ENCODE measurements at places on chromosomes 1 and 21. TPM values are rescaled to one million over a fixed set of nuclear protein-coding genes. Genes with fewer than 3 reads are reported as not detected.

DNA sequence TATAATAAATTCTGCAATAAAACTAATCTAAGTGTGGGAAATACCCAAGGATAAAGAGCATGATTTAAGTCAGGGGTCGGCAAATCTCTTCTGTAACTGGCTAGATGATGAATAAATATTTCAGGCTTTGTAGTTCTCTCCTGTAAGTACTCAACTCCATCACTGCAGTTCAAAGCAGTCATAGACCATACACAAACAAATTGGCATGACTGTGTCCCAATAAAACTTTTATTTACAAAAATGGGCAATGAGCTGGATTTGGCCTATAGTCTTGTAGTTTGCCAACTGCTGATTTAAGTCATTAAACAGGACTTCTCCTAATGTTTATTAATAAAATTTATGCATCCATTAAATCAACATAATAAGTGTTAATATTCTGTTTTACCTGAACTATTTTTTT, 49.4 kb downstream of the EDEM3 start:
- no peak for DNase-seq

- no peak for DNase-seq
Measured at GRCh38 chr1:16174886-16175598, 19.2 kb upstream of the EPHA2 start.

Gene NDUFS5
- 208 TPM for total RNA-seq

- no peak for DNase-seq
Measured at GRCh38 chr1:162500805-162501204, 3.2 kb downstream of the UHMK1 start.

- no peak for DNase-seq
Measured at GRCh38 chr1:100188617-100189016, 10.6 kb upstream of the LRRC39 start.

DNA sequence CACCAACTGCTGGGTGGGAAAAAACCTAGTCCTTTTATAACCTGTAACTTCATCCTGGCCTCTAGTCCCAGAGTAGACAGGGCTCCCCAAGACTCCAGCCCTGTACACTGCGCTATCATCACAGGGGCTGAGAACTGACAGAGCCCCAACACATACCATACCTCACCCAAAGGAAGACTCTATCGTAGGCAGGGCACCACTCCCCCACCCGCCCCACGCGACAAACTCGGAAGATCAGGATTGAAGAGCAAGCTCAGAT, 15.8 kb downstream of the INPP5B start:
- peak; percentile 67 for DNase-seq

DNA sequence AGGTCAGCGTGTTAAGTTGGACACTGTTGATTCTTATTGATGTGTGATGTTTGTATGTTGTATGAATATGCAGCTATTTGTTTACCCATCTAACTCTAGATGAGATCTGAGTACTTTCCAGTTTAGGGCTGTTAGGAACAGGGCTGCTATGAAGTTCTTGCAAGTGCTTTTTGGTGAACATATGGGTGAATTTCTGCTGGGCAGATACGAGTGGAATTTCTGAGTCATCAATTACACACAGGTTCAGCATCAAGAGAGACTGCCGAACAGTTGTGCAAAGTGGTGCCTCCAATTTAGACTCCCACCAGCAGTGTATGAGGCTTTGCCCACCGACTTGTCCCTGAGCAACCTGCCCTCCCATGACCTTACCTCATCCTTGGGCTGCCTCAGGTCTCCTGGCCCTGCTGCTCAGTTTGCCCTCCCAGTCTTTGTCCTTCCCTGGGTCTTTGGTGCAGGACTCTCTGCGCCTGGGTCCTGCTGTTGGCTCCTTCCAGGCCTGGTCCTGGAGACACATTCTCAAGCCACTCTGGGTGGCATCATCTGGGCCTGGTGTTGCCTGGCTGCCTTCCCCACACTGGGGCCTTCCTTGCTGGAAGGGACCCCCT, 343.6 kb downstream of the PTPRU start:
- DNase-seq: no peak

Gene STUM
- 6.8 TPM for total RNA-seq

Gene SEMA4A
- total RNA-seq: 5.8 TPM

DNA sequence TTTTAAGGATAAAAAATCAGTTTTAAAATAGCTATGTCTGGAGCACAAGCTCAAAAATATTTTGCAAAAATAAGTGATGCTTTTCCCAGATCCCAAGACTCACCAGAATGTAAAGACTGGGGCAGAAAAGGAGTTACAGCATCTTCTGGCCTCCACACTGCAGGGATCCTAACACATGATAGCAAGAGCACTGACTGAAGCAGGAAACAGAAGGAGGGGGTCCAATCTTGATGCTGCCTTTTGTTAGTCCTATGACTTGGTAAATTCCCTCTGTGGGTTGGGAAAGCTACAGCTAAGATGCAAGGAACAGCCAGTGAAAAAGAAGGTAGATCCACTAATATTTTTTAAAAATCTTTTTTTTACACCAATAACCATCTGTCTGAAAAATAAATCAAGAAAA, 54.2 kb upstream of the TNR start:
- DNase-seq: no peak

DNA sequence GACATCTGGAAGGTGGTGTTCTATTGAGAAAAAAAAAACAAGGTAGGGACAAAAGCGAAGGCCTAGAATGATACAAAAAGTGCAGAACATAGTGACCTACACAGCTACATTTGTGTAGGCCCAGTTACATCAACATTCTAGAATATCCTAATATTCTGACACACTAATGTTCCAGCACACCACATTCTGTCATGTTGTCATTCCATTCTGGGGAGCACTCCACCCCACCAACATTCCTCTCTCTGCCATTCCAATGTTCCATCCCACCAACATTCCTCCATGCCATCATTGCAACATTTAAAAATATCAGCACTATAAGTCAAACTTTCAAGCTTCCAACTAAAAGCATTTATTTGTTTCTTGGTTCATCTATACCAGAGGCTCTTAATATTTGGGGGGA, 28.5 kb downstream of the COA7 start:
- no peak for DNase-seq

DNA sequence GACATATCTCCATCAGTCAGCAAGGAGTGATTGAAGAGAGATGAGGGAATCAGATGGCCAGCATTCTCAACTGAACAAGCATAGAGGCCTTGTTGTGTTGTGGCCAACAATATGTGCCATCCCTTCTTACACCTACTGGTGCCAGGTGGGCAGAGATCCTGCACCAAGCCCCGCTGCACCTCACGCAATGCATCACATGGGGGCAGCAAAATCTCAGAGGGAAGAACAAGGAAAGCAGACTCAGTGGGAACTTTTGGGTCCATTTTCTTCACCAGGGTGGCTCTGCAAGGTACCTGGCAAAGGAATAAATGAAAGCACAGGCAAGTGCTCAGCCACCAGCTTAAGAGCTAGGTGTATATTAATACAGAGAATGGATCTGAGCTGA, 33.2 kb downstream of the HSD3B2 start:
- DNase-seq: no peak

DNA sequence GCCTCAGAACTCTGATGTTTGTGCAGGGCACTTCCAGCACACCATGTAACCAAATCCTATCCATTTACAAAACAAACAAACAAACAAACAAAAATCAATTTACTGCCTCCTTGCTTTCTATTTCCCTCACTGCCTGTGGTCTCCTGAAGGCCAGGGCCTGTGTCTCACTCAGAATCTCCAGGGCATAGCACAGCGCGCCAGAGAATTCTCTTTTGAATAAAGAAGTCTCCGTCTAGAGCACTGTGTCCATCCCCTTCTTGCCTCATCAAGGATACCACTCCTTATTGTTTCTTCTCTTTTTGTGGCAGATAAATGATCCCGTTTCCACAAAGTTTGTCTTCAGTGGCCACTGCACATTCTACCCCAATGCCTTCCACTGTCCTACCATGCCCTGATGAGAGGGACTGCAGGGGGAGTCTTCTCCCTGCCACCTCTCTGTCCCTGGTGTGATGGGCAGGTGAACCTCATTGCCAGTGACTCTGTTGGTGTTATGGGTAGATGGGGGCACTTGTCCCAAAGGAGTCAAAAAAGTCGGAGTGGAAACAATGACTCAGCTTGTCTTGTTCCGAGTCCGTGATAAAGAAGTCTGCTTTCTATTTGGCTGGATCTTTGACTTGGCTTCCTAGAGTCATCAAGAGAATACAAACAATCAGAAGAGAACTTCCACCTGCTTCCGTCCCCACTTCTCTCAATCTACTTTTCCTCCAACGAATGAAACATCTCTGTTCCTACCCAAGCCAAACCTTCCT, 30.0 kb downstream of the XCL2 start:
- DNase-seq: no peak

DNA sequence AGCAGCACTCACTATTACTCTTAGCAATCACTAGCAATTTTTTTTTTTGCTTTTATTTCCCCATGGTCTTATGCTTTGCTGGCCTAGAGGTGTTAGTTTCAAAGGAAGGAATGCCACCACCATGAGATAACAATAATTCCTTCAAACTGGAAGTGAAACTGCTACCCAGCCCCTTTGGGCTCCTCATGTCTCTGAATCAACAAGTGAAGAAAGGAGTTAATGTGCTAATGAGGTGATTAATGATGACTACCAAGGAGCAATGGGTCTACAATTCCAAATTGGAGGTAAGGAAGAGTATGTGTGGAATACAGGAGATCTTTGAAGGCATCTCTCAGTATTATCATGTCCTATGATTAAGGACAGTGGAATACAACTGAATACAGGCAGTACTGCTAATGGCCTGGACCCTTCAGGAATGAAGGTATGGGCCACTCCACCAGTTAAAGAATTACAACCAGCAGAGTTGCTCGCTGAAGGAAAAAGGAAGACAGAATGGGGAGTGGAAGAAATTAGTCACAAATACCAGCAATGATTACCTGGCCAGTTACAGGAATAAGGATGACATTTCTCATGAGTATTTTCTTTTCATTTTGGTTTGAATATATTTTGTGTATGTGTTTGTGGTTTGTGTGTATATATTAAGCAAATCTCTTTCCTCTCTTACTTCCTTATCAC, 652.9 kb downstream of the ADGRL2 start:
- no peak for DNase-seq

DNA sequence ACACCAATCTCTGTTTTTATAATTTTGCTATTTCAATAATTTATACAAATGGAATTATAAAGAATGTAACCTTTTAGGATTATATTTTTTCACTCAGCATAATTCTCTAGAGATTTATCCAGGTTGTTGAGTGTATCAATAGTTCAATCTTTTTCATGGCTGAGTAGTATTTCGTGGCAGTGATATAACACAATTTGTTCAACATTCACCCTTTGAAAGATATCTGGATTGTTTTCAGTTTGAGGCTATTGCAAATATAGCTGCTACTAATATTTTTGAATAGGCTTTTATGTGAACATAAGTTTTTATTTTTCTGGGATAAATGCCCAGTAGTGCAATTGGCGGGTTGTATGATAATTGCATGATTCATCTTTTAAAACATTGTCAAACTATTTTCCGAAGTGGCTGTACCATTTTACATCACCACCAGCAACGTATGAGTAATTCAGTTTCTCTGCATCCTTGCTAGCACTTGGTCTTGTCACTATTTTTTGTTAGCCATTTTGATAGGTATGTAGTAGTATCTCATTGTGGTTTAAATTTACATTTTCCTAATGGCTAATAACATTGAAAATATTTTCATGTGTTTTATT, 55.6 kb upstream of the ABCD3 start:
- DNase-seq: no peak

Gene ZRANB2
- total RNA-seq: 81.3 TPM

Gene FCGR3A
- 41.0 TPM for total RNA-seq

- DNase-seq: no peak
Measured at GRCh38 chr1:211737115-211738035, 62.0 kb upstream of the NEK2 start.

Gene IQGAP3
- 0.79 TPM for total RNA-seq

Gene RIIAD1
- 4.0 TPM for total RNA-seq

- no peak for DNase-seq
Measured at GRCh38 chr1:245177071-245177900, 22.5 kb downstream of the KIF26B start.

DNA sequence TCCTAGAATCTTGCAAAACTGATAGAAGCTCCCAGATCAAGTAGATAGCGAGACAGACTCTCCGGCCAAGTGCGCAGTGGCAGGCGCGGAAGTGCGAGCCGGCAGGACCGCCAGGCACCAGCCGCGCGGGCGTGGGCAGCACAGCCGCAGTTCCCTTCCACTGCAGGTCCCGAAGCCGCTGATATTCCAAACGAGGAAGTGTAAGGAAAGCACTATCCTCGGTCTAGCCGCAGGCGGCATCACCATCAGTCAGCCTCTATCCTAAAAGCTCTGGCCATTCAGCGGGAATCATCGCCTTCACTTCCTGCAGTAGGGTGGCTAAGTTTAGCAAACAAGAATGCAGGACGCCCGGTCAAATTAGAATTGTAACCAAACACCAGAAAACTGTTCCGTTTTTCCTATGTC, 710 bp downstream of the GLRX2 start:
- DNase-seq: peak; percentile 86

Gene CD48
- 3.3 TPM for total RNA-seq

Gene HFM1
- total RNA-seq: 2.1 TPM

Gene C1orf115
- total RNA-seq: 6.9 TPM

DNA sequence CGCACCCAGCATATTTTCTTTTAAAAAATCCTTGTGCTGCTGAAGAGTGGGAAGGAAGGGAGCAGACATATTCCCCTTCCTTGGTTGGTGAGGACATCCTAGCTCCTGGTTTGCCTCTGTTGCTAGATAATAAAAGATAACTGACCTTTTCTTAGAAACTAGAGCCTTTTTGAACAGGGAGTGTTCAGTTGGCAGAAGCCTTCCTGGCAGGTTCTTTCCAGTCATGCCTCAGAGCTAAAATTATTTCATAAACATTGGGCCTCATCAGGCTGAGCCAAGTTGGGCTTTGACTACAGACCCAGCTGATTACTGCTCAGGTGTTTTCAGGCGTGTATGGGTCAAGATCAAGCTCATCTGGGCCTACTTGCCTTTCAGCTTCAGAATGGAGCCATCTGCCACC, 22.7 kb upstream of the SH3BGRL3 start:
- no peak for DNase-seq

Gene OR10J1
- total RNA-seq: not detected

Gene SPRR5
- total RNA-seq: not detected

- DNase-seq: no peak
Measured at GRCh38 chr21:32772281-32773047, 909 bp upstream of the PAXBP1 start.

DNA sequence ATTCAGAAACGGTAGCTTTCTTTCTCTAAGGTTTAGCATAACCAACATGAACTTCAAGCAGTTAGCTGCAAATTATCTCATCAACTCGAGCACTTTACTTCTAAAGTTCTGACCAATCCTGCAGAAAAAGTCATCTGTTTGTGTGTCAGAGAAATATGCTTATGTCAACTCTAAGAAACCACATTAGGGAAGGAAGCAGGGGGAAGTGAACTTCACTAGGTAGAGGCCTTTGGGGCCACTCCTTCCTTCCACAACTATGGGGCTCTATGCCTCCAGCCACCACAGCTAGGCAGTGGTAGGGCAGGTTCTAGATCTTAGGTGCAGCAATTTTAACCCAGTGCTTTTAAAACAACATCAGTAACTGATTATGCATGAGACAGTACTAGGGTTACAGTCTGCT, 375.9 kb downstream of the DSCAM start:
- DNase-seq: no peak

GRCh38 chr1:17586172-17586964, 46.9 kb downstream of the ARHGEF10L start:
- no peak for DNase-seq
